PC-3 (cell line): ENCODE measurements at places on chromosomes 12 and 14. TPM values are rescaled to one million over a fixed set of nuclear protein-coding genes. Genes with fewer than 3 reads are reported as not detected.

GRCh38 chr12:26648066-26648465 is 184.9 kb downstream of the ITPR2 start:
- no peak for DNase-seq

DNA sequence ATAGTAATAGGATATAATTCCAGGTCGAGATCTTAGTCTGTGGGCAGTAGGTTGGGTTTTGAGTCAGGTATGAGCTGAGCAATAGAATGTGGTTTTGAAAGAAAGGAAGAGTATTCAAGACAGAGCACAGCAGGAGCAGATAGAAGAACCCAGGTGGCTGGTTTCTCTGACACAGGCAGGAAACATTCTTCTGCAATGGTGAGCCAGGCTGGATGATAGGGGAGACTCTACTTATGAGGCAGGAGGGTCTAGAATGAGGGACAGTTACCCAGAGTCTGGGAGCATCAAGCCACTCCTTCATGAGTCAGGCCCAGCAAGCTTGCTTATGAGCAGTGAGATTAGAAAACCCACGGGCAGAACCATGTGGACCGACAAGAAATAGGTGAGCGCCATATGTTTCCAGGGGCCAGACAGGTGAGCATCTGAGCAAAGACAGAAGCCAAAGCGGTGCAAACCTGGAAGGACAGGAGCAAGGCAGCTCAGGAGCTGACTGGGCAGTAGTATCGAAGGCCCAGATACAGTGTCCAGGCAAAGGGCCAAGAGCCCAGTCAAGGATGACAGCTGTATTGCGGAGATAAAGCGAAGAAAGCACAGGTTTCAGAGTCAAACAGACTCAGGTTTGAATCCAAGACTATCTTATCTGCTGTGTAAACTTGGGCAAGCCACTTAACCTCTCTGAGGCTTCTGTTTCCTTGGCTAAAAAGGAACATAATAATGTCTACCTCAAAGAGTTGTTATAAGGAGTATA is 22.5 kb upstream of the PCNX1 start:
- no peak for DNase-seq

DNA sequence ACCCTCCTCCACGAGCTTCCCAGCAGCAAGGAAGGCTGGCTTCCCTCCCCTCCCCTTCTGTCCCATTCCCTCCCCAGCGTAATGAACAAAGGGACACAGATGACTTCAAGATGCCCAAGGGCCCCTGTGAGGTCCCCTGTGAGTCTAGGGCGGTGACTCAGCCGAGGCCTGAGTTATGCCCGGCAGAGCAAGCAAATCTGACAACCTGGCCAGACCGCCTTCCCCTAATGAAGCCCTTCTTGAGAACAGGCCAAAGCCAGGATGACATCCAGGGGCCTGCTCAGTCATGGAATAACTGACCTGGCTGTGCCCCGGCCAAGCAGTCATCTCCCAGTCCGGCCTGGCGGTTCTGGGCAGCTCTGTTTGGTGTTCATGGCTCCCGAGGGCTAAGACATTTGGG is 89.2 kb downstream of the DICER1 start:
- no peak for DNase-seq

GRCh38 chr12:93242154-93242972 is 135.4 kb upstream of the NUDT4 start:
- DNase-seq, result no peak

- DNase-seq, result peak; percentile 51
Observed at GRCh38 chr14:81062816-81063215, 107.4 kb downstream of the TSHR start.

GRCh38 chr14:24132976-24133375 is 2.5 kb downstream of the FITM1 start:
- no peak for DNase-seq

DNA sequence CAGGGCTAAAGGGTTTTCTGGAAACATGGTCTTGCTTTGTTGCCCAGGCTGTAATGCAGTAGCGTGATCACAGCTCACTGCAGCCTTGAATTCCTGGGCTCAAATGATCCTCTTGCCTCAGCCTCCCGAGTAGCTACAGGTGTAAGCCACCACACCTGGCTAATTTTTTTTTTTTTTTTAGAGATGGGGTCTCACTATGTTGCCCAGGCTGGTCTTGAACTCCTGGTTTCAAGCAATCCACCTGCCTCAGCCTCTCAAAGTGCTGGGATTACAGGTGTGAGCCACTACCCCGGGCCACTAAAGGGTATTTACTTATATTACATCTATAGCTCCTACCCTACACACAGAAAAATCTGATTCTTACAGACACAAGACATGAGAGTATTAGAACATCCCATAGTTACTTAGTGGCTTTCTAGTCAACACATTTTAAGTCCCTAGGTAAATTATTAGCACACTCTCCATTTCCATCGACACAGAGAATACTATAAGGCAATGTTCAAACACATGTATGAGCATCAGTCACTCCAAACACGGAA is 6.2 kb upstream of the DCAF11 start:
- DNase-seq, result no peak

- no peak for DNase-seq
Observed at GRCh38 chr12:59675461-59675860, 79.6 kb downstream of the SLC16A7 start.

GRCh38 chr14:93075891-93076290 is 39.8 kb downstream of the ITPK1 start:
- DNase-seq, result no peak

- no peak for DNase-seq
Observed at GRCh38 chr12:93743229-93743998, 66.2 kb downstream of the CRADD start.

GRCh38 chr12:18246066-18246465 is 15.3 kb upstream of the PIK3C2G start:
- DNase-seq, result peak; percentile 33

GRCh38 chr14:100325958-100326357 is 2.8 kb downstream of the SLC25A47 start:
- no peak for DNase-seq

- peak; percentile 97 for DNase-seq
Observed at GRCh38 chr12:121796855-121797751, 3.6 kb upstream of the RHOF start.

- DNase-seq, result no peak
Observed at GRCh38 chr12:92539976-92540781, 162.6 kb upstream of the PLEKHG7 start.

DNA sequence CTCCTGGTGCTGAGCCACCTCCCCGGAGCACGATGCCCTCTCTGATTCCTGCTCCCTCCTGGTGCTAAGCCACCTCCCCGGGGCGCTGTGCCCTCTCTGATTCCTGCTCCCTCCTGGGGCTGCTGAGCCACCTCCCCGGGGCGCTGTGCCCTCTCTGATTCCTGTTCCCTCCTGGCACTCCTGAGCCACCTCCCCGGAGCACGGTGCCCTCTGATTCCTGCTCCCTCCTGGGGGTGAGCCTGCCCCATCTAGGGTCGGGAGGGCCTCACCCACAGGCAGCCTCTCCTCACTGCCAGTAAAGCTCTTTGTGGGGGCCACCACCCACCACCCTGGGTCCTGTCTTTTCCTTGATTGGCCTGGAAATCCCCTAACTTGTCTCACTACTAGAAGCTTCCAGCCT is 327.6 kb upstream of the SFSWAP start:
- DNase-seq, result no peak

The SYT1 gene
- 0.12 and 0.51 TPM in 2 replicates for total RNA-seq

The ZBTB42 gene
- total RNA-seq, result 9.2 and 11.3 TPM in 2 replicates

The MMP19 gene
- total RNA-seq, result 0.04 and 0.17 TPM in 2 replicates

The KRT1 gene
- not detected in 2 replicates for total RNA-seq

The C12orf56 gene
- total RNA-seq, result 5.7 and 8.1 TPM in 2 replicates

The ETV6 gene
- total RNA-seq, result 5.0 and 6.6 TPM in 2 replicates

The KRT6C gene
- not detected in 2 replicates for total RNA-seq

The TAS2R30 gene
- 0.66 and 2.0 TPM in 2 replicates for total RNA-seq

The GRIP1 gene
- total RNA-seq, result 2.0 and 8.4 TPM in 2 replicates

The SLC17A8 gene
- total RNA-seq, result not detected in 2 replicates

The MDP1 gene
- 16.2 and 23.5 TPM in 2 replicates for total RNA-seq

The MCRS1 gene
- total RNA-seq, result 86.8 and 95.8 TPM in 2 replicates

The OTX2 gene
- total RNA-seq, result not detected in 2 replicates

The SPRYD4 gene
- total RNA-seq, result 3.4 and 3.7 TPM in 2 replicates

The SLCO1B1 gene
- not detected in 2 replicates for total RNA-seq
